ENCODE measurements at places on chromosomes 6 and 20.

DNA sequence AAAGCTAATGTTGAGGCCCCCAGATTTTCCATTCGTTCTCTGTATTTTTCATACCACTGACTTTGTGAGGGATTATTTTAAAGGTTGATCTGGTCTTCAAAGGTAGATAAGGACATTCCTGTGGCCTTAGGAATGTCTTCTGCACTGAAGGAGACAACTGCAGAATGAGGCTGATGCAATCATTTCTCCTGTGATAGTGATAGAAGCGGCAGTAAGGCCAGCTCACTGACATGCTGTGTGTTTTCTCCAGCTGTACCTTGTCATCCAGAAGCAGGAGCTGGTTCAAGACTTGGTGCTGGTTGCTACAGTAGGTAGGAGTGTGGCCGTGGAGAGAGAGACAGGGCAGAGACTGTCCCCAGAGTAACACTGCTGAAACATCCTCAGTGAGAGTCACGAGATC is 53.8 kb downstream of the DCBLD1 start:
- peak; percentile 34 for DNase-seq

DNA sequence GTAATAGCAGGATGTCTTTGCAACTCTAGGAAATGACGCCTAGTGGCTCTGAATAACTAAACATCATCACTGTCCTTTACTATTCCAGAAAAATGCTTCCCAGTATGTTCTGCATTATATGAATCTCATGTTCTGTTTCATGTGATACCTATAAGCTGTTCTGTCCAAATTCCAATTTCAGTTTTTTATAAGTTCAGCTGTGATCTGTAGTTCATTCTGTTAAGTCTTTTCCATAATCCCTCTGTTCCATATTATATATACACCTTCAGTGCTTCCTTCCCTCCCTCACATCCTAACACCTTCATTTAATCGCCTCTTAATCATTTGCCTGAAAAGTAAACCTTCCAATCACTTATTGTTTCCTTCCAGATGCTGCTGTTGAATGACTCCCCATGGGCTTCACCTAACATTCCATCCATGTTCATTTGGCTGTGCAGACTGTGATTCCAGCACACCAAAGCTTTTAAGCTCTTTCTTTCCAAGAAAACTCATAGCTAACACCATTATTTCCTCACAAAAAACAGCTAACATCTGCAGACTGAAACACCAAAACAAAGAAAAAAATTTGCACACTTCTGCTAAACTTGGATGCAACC is 18.6 kb downstream of the HMGCLL1 start:
- no peak for DNase-seq

DNA sequence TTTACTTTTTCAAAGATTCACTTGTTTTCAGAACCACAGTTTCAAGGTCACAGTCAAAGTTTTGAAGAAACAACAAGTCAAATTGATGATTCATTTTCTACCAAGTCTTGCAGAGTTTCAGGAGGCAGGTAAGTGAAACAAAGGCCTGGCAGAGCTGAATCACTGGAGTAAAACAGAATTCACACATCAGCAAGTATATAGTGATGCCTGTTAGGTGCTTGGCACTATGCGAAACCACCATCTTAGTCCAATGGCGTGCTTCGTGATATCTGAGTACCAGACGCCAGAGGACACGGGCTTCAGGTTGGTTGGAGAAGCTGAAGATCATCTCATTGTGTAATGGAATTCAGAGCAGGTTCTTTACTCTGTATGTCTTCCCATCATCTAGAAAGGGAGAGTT is 75.9 kb downstream of the RTN4IP1 start:
- no peak for DNase-seq

- DNase-seq = no peak
Measured at GRCh38 chr20:61094581-61094980, 157.5 kb upstream of the CDH4 start.

DNA sequence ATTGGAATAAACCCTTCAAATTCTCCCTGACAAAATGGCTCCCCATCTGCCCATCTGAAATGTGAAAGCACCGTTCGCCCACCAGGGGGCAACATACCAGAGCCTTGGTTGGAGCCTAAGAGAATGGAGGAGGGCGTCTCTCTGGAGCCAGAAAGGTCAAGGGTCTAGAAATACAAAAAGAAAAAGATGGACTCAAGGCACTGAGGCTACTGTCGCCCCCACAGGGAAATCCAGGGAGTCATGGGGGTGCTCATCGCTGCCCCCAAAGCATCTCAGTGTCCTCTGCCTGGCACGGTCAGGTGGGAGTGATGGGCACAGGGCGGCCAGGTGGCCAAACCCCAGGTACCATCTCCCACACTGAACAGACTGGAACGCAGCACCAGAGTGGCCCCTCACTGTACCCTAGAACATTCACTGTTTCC is 136.3 kb downstream of the ZMYND8 start:
- DNase-seq = peak; percentile 10
